ENCODE measurements at places on chromosomes 2 and 18. TPM values are rescaled to one million over a fixed set of nuclear protein-coding genes. Genes with fewer than 3 reads are reported as not detected.

KCNF1 gene
- 0.70 TPM for polyA plus RNA-seq

KIAA2012 gene
- polyA plus RNA-seq, result 1.6 TPM

LYG2 gene
- polyA plus RNA-seq, result not detected

FAHD2A gene
- polyA plus RNA-seq, result 73.8 TPM

ARID5A gene
- 20.1 TPM for polyA plus RNA-seq

DLGAP1 gene
- 18.6 TPM for polyA plus RNA-seq

ID2 gene
- polyA plus RNA-seq, result 31.3 TPM

LHCGR gene
- polyA plus RNA-seq, result 2.1 TPM

ACVR1C gene
- polyA plus RNA-seq, result 0.47 TPM

OTOS gene
- 1.2 TPM for polyA plus RNA-seq

BCL11A gene
- 5.1 TPM for polyA plus RNA-seq

CMPK2 gene
- 11.1 TPM for polyA plus RNA-seq

FBXO48 gene
- polyA plus RNA-seq, result 1.7 TPM

NAPG gene
- 19.5 TPM for polyA plus RNA-seq

USP14 gene
- 42.8 TPM for polyA plus RNA-seq

PLEKHH2 gene
- 7.4 TPM for polyA plus RNA-seq

MSGN1 gene
- polyA plus RNA-seq, result not detected

COLEC12 gene
- polyA plus RNA-seq, result 10.4 TPM

SKA1 gene
- polyA plus RNA-seq, result 11.9 TPM

POTEI gene
- 11.3 TPM for polyA plus RNA-seq

DARS1 gene
- polyA plus RNA-seq, result 32.3 TPM

PLCD4 gene
- 13.9 TPM for polyA plus RNA-seq

HDHD2 gene
- polyA plus RNA-seq, result 32.3 TPM

GLI2 gene
- polyA plus RNA-seq, result 5.1 TPM

CD226 gene
- 2.9 TPM for polyA plus RNA-seq

MARCHF4 gene
- polyA plus RNA-seq, result 0.09 TPM

FSIP2 gene
- 14.6 TPM for polyA plus RNA-seq

IKZF2 gene
- 3.0 TPM for polyA plus RNA-seq

FKBP1B gene
- 3.6 TPM for polyA plus RNA-seq

RAX gene
- polyA plus RNA-seq, result not detected

ADAM23 gene
- 14.5 TPM for polyA plus RNA-seq

WNT6 gene
- 2.7 TPM for polyA plus RNA-seq

GAD1 gene
- polyA plus RNA-seq, result 8.5 TPM

AQP12A gene
- polyA plus RNA-seq, result not detected

TNFAIP6 gene
- 26.1 TPM for polyA plus RNA-seq

NEU2 gene
- not detected for polyA plus RNA-seq

Measured in testis (tissue), 5 donors.